Activated T-helper 9 cell treated with anti-CD3 and anti-CD28 coated beads, Interleukin-2, amount 50 U/mL, for 16 hours (primary cell): ENCODE measurements at places on chromosomes 3 and 15.

- DNase-seq = no peak
Observed at GRCh38 chr3:43855674-43856299, 165.0 kb downstream of the ABHD5 start.

GRCh38 chr15:59818336-59818735 lies 129.2 kb upstream of the BNIP2 start:
- DNase-seq = no peak

- no peak for DNase-seq
Observed at GRCh38 chr15:38531509-38531908, 33.1 kb downstream of the RASGRP1 start.

DNA sequence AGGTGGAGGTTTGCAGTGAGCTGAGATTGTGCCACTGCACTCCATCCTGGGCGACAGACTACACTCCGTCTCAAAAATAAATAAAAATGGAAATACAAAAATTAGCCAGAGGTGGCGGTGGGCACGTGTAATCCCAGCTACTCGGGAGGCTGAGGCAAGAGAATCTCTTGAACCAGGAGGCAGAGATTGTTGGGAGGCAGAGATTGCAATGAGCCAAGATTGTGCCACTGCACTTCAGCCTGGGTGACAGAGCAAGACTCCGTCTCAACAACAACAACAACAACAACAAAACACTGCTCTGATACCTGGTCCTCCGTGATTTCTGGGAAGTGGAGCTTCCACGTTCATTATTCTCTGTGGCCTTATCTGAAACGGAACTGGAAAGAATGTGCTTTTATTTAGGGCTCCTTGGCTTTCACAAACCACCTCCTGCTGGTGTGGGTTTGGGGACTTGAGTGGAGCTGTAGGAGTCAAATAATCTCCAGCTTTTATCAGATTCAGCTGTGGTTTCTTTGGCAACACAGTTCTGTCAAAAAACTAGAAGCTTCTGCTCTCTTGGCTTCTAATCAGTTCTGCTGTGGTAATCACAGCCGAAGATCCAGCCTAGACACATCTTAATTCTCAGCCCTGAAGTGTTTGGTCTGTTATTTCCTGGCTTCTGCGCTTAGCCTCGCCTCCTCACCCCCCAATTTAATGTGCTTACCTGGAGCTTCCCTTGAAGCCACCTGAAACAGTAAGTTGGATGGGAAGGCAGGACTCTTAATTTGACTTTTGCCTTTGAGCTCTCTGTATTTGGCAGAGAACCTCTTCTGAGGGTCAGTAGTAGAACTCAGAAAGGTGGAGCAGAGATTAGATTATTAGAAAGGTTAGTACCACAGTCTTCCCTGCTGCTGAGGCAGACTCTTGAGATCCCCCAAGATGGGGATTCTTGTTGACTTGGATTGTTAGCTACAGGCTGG lies 21.4 kb downstream of the IRAK2 start:
- DNase-seq = no peak

- DNase-seq = no peak
Observed at GRCh38 chr15:63481105-63481810, 23.1 kb upstream of the USP3 start.

DNA sequence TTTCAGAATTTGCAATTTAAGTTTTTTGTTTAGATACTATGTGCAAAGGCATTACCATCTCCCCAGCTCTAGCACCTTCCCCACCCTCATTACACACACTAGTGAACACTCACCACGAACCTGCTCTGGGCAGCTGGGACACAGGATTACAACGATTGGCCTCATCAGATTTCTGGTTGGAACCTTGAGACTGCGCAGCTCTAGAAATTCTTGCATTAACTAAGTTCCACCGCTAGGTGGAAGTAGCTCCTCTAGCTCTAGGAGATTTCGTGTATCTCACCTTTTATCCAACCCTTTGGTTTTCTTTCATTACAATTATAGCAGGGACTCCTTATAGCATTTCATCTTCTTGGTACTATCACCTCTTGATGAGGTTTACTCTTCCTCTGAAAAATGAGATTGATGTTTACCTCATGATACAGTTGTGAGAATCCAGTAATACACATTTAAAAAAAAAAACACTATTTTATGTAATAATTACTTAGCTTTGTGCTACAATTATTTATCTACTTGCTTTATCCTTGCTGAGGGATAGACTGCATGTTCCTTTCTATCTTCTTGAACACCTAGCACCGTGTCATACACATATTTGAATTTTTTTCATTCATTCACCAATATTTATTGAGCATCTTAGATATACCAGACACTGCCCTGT lies 28.7 kb upstream of the PLOD2 start:
- DNase-seq = no peak

- no peak for DNase-seq
Observed at GRCh38 chr15:26651909-26652308, 121.0 kb downstream of the GABRB3 start.

DNA sequence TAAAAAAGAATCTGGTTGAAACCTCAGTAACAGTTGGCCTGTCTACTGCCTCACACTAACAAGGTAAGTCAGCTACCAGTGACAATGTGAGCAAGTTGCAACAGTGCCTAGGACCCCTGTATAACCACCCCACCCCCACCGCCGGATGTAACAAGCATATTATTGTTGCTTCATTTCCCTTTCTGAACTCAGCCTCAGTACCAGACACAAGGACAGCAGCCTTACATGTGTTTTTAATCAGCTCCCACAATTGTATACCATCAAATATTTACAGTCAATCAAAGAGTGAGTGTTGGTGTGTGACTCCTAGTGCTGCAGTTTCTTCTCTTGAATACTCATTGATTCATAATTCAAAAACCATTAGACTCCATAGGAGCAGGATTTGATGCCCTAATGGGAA lies 96.4 kb downstream of the PYDC2 start:
- DNase-seq = no peak

DNA sequence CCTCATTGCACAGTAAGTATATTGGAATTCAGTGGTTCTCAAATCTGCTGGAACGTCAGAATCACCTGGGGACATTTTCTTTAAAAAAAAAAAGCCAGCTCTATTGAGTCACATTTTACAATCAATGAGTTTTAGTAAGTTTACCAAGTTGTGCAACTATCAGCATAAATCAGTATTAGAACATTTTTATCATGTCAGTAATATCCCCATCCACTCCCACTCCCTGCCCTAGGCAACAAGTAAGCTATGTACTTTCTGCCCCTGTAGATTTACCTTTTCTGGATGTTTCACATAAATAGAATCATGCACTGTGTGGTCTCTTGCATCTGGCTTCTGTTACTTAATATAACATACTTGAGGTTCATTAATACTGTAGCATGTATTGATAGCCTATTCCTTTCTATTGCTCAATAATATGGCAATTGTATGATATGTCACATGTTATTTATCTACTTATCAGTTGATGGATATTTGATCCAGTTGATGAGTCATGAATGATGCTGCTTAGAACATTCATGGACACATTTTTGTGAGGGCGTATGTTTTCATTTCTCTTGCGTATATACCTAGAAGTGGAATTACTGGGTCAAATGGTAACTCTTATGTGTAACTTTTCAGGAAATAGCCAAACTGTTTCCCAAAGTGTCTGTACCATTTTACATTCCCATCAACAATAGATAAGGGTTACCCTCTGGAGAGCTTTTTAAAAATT lies 180.5 kb downstream of the THSD4 start:
- no peak for DNase-seq

DNA sequence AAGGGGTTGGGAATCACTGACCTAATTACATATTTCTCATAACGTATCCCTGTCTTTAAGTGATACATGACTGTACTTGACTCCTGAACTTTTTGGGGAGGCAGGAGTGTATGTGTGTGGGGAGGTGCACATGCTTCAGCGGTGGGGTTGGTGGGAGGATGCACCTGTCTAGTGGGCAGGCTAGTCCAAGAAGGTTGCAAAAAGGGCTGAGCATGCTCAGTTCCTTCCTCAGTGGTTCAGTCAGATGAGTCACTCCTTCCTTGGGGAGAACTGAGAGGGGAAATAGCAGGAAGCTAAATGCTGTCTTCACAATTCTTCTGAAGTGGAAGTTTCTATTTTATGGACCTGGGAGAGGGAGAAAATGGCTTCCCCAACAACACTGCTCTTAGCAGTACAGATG lies 24.6 kb upstream of the AP4E1 start:
- no peak for DNase-seq

DNA sequence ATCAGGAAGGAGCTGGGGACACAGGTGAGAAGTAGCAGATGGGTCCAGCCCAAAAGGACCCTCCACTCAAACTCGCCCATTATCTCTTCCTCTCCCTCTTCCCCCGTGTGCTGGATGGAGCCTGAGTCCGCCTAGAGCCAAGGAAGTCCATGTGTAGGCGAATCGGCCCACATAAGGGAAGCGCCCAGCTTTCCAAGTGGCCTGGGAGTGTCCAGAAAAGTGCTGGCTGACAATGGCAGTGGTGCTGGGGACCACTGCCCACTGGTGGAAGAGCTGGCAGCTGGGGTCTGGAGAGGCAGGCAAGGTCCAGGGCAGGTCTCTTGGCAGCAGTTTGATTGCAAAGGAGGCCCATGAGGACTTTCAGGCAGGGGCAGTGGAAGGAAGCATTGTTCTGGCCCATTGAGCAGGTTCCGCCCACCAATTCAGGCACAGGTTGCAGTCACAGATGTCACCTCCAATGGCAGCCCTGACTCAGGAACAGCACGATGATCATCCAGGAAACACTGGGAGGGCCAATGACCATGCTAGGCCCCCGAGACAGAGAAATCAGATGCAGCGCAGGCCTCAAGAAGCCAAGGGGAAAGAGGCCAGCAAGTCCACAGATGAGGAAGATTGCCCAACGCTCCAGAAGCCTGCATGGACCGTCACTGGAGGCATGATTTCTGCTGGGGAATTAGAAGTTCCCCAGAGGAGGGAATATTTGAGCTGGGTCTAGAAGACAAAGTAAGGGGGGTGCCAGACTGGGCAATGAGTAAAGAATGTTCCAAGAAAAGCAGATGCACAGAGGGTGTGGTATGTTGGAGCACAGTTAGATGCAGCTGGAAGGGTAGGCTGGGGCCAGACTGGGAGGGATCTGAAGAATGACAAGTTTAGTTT lies 3.0 kb downstream of the MFGE8 start:
- no peak for DNase-seq

- DNase-seq = no peak
Observed at GRCh38 chr3:58544541-58544940, 7.6 kb upstream of the ACOX2 start.

DNA sequence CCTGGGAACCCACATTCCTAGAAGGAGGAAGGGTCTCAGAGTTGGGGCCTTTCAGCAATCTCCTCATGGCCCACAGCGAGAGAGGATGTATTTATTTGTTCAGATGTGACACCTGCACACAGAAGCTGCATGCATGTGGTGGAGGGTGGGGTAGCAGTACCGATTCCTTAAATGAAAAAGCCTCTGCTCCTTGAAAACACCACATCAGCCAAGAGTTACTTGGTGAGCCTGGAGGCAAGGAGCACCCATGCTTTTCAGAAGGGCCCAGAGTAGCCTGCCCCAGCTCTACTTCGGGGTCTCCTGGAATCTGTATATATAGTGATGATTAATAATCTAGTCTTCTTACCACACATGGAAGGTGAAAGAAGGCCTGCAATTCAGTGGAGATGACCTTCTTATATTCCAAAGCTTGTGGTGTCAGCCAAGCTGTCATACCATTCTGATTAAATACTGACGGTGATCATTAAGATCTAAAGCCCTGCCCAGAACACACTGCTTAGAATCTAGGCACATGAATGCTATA lies 33.5 kb downstream of the SEMA6D start:
- no peak for DNase-seq

GRCh38 chr3:66350601-66351000 lies 129.8 kb downstream of the SLC25A26 start:
- no peak for DNase-seq

DNA sequence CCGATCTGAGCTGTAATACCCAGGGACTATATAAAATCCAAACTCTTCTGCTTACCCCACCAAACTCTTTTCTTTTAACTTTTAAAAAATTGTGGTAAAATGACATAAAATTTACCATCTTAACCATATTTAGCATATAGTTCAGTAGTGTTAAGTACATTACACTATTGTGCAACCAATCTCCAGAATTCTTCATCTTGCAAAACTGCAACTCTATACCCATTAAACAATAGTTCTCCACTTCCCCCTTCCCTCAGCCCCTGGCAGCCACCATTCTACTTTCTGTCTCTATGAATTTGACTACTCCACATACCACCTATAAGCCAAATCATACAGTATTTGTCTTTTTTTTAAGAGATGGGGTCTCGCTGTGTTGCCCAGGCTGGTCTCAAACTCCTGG lies 38.7 kb downstream of the SENP8 start:
- no peak for DNase-seq

DNA sequence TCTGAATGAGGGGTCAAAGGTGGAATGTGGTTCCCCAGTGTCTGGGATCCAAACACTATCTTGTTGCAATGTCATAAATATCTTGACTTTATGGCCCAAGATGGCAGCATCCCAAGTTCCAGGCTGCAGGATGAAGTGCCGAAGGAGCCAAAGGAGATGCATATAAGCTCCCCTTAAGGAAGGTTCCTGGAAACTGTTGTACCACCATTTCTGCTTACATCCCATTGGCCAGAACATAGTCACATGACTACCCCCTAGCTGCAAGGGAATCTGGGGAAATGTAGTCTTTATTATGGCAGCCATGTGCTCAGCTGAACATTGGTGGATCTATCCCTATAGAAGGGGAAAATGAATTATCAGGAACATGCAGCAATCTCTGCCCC lies 54.3 kb downstream of the BDH1 start:
- DNase-seq = no peak

GRCh38 chr3:13579063-13579462 lies 30.1 kb downstream of the FBLN2 start:
- DNase-seq = no peak

DNA sequence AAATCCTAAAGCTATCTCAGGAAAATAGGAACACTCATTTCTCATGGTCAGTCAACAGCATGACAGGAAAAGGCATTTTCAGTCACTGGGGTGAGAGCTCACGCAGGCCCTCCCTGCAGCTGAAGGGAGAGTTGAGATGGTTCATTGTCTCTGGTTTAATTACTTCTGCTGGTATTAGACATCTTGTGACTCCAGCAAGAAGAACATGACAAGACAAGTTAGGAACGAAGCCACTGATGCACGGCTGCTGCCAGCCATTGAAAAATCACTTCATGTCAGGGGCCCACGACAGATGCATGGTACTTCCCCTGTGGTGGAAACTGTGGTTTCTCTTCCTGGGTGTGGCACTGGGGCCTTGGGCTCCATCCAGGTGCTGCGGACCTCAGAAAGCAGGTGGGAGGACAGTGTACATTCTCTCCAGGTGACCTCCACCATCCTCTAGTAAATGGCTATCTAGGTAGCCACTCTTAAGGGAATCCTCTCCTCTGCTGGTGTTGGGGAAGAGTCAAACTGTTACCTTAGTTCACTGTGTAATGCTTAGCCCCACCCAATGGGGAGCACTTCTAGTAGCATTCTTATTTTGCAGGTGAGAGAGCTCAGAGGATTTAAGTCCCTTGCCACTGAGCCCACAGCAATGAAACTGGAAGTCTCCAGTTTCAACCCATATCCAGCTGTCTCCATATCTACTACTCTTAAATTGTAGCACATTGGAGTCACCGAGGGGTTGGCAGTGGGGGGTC lies 274.2 kb downstream of the LRTM1 start:
- no peak for DNase-seq

DNA sequence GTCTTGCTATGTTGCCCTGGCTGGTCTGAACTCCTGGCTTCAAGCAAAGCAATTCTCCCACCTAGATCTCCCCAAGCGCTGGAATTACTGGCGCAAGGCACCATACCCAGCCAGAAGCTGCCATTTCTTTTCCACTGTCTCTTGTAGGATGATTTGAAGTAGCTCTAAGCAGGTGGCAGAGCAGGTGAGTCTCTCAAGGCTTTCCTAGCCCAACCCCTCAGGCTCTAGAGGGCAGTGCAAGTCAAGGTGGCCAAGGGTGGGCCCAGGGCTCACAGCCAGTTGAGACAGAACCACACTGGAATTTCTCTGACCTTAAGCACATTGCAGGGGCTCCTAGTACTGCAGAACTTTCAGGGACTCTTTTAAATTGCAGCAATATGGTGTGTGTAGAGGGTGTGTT lies 15.6 kb upstream of the DAG1 start:
- DNase-seq = no peak
